Kasumi-1 (cell line): ENCODE measurements at places on chromosomes 3 and 15.

- no peak for DNase-seq
Measured at GRCh38 chr3:197599089-197599765, 43.5 kb upstream of the BDH1 start.

DNA sequence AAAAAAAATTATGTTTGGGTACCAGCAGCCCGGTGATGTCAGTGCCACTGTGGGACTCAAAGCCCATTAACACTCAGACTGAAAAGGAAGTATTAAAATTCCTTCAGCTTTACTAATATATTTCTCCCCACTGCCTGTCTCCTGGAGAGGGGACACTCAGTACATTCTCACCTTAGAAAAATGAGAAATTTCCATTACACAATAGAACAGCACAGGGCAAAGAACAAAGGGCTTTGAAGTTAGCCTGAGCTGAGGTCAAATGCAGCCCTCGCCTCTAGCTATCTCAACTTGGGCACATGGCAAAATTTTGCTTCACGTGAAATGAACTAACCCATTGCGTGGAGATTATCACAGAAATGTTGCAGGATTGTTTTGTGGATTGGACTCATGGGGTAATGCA lies 80.8 kb downstream of the RARB start:
- no peak for DNase-seq

DNA sequence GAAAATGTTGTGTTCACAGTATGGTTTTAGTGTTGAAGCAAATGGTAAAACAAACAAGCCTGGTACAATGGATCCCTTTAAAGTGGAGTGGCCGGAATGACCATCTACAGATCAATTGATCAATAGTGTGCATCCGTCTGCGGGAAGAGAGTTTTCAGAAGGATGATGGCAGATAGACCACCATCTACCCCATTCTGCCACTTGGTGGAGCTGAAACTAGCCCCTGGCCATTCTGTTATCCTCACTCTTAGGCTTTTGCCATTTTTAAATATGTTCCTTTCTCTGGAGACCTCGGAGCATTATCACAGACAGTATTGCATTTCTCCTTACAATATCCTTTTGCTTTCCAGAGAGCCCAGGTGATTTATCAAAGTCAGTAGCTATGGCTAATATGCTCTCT lies 258.9 kb upstream of the CFAP20DC start:
- DNase-seq, result peak; percentile 11

GRCh38 chr15:76159282-76159681 lies 99.5 kb downstream of the TMEM266 start:
- no peak for DNase-seq

DNA sequence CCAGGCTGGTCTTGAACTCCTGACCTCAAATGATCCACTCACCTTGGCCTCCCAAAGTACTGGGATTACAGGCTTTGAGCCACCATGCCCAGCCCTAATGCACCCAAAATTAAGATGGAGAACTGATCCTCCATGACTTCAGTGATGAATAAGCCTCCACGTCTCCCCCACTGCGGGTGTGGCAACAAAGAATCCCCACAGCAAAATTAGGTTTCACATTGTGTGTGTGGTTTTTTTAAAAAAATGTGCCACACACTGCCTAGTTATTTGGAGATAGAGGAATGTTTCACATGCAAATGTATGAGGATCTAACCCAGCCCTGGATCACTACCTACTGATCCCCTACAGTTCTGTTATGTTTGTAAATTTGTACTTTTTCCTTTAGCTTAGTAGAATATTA lies 17.3 kb downstream of the HDAC11 start:
- no peak for DNase-seq
